Transverse colon (tissue), 4 donors: ENCODE measurements at places on chromosomes 12 and 14.

DNA sequence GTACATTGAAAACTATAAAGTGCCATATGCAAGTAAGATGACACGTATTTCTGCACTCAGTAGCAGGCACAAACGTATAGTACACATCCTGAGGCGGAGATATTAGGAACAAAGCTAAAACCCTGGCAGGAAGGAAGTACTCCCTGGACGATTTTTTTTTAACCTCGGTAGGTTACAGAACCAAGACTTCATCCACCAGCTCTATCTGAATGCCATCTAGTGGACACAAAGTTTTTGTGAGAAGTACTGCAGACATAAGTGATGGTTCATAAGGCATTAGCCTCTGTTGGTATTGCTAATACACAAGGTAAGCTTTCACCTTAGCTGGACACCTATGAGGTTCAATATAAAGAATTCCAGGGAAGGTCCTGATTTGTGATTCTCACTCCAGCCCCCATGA lies 83.0 kb upstream of the CCDC196 start:
- no peak for DNase-seq

GRCh38 chr12:92297932-92298696 lies 152.5 kb upstream of the BTG1 start:
- no peak for DNase-seq

DNA sequence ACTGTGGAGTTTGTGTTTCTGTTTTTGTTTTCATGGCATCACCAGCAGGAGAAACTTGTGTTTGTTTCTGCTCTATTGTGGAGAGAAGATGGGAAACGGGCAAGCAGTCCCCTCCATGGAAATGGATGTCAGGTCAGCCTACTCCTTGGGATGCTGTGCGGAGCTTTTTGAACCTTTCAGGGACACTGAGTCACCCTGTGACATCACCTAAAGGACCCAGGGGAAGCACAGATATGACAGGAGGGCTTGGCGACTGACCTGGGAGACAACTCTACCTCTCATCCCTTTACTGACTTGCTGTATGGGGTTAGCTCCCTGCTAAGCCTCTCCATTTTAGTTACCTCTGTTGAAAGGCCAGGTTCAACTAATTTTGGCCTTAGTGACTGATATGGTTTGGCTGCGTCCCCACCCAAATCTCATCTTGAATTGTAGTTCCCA lies 706.9 kb upstream of the TMEM132C start:
- DNase-seq = no peak

DNA sequence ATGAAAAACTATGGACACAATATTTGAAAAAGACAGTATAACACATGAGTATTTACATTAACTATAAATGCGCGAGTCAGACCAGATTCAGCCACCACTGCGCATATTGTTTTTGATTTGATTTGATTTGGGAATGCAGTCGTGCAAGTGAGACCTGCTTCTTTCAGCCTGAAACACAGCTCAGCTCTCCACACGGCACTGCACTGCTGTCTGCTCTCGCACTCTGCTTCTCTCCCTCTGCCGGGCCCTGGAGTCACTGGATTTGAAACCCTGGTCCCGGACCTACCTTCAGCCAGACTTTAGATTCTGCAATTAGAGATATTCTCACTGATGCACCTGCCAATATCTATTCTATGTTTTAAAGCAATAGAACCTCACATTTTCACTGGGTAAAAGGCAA lies 143.9 kb upstream of the TMEM132C start:
- DNase-seq = no peak

GRCh38 chr14:56731187-56731586 lies 79.1 kb downstream of the OTX2 start:
- no peak for DNase-seq

- DNase-seq = no peak
Observed at GRCh38 chr12:20463913-20464524, 95.7 kb downstream of the PDE3A start.

GRCh38 chr12:109737631-109738030 lies 24.0 kb downstream of the FAM222A start:
- no peak for DNase-seq
